ENCODE measurements at places on chromosomes 3 and 15.

DNA sequence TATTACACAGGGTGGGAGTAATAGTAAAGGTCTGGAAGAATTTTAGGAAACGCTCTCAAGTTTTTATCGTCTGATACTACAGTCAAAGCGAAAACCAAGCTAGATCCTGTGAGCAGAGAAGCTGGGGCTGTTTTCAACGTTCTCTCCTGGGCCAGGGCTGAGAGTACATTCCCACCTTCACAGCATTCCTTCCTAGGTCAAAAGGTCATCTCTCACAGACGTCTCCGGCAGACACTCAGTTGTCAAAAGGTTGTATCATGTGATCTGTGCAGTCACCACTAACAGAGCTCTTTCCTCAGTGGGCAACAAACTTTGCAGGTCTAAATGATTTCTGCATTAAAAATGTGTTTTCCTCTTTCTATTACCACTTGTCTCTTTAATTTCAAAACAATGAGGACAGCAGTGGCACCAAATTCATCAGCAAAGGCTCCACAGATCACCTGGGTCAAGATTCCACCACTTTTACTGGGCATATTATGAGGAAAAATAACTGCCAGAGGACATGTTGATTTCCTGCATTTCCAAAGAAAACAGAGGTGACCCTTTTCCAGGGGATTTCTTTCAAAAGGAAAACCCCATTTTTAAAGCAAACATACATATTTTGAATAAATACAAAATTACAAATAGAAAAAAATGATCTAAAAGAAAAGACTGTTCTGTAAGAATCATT, 41.9 kb downstream of the MEIS2 start:
- DNase-seq: no peak

- DNase-seq: no peak
Observed at GRCh38 chr3:64595253-64595694, 92.5 kb downstream of the ADAMTS9 start.

DNA sequence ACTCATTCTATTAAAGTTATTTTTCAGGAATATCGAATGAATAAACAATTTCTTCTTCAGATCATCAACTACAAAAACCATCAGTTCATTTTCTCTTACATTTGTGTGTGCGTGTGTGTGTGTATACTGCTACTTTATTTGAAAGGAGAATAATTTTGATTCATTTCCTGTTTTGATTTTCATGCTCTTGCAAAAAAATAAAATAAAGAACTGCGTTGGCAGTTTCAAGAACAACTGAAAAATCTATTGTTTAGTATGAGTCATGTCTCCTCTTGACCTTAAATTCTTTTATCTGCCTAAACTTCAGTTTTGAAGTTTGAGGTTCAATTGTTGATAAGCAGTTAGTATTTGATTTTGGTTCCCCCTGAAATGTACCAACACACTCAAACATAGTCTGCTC, 540.8 kb downstream of the FGF12 start:
- DNase-seq: no peak

- no peak for DNase-seq
Observed at GRCh38 chr15:74294010-74294409, 57.9 kb downstream of the CCDC33 start.

DNA sequence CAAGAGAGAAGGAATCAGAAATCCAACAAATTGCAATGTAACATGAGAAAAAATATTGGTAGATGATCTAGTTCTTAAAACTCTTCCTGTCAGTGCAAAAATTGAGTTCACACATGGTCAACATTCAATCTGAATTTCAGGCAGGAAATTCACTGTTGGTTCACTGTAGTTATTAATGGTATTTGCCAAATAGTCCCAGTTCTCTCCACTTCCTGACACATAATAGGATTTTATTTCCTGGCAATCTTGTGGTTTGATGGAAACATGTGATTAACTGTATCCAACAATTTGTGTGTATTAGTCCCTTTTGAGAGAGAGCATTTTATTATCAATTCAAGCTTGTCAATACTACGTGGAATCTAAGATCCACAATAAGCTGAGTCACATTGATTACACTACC, 1103.1 kb downstream of the ROBO2 start:
- DNase-seq: no peak

DNA sequence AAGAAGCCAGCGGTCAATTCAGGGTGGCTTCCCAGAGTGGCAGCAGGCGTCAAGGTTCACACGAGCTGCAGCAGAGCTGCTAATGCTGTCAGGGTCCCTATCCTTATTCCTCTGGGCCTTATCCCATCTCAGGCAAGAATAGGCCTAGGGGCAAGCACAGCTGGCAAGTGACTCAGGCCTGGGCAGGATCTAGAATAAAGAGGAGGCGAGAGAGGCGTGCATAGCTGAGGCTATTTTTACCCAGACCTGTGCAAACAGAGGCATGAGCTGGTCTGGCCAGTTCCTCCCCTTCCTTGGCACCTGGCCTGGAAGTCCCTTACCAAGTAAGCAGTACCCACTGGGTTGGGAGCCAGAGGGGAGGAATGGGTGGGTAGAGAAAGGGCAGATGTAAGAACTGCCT, 12.2 kb upstream of the VIPR1 start:
- no peak for DNase-seq

GRCh38 chr3:143119009-143119914, at the start of gene CHST2:
CHST2 (plus strand) TSS chr3:143119771; CDS start chr3:143120817, 1,046 bp downstream.
- DNase-seq: peak; percentile 68

DNA sequence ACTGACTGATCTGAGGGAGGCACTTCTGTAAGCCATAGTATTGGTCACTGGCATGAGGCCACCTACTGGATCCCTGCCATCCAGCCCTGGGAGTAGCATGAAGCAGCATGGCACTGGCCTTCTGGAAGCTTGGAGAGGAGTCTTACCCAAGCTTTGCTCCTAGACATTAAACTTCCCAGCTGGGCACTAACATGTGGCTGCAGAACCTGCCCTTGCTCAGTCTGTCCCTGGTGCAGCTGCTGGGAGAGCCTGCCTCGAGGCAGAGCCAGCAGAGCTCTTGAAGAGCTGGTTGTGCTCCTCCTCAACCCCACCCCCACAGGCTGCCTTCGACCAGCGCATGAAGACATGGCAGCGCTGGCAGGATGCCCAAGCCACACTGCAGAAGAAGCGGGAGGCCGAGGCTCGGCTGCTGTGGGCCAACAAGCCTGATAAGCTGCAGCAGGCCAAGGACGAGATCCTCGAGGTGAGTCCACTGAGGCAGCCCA, 17.1 kb upstream of the SNX22 start:
- no peak for DNase-seq

GRCh38 chr3:172065527-172065926, 26.1 kb downstream of the FNDC3B start:
- no peak for DNase-seq

DNA sequence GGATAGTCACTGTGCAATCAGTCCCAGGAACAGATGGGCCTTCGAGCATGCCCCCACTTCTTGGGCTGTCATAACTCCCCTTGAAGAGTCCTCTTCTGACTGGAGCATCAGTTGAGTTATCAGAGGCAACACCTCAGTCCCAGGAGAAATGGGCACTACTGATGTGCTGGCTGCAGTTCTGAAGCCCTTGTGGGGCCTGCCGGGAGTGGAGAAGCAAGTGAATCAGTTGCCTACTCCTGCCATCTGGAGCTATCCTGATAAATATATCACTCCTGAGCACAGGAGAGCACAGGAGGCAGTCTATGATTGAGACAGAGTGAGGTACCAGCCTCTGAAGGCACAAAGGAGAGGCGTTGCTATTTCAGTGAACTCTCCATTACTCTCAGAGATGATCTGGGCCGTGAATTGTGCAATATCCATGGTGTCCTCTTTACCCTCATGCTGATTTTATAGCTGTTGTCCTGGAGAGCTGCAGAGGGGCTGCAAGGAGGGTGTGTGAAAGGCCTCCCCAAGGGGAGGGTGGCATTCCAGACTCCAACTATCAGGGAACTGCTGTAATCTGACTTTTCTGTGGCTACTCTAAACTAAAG, 344.2 kb upstream of the ROPN1 start:
- no peak for DNase-seq

Measured in stimulated activated CD4-positive, alpha-beta T cell treated with anti-CD3 and anti-CD28 coated beads, Interleukin-12 subunit alpha, Interleukin-12 subunit beta, amount 100 ng/mL, for 4 hours (primary cell).